Kasumi-1 (cell line): ENCODE measurements at places on chromosomes 16 and 17.

GRCh38 chr16:85767531-85767930 lies 16.6 kb upstream of the C16orf74 start:
- no peak for DNase-seq

GRCh38 chr16:27024010-27024409 lies 42.7 kb upstream of the C16orf82 start:
- DNase-seq: no peak

GRCh38 chr17:75941442-75941819 lies 589 bp upstream of the FBF1 start:
- no peak for DNase-seq

DNA sequence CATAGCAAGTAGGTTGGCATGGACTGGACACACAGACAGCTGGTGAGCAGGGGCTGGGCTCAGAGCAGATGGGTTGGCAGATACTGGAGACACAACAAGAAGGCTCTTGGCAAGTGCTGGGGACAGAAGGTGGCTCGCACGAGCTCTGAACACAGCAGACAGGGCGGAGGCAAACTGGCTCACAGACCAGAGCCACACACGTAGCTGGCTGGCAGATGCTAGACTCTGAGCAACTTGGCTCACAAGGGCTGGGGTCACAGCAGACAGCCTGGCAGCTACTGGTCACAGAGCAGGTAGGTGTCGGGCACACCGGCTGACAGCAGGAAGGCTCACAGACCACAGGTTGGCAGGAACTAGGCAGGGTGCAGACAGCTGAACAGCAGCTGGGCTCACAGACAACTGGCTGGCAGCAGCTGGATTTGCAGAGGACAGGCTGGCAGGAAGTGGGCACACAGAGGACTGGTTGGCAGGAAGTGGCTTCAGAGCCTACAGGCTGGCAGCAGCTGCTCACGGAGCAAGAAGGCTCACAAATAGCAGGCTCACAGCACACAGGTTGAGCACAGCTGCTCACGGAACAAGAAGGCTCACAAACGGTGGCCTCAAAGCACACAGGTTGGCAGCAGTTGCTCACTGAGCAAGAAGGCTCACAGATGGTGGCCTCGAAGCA lies 725 bp downstream of the KRTAP16-1 start:
- peak; percentile 11 for DNase-seq

GRCh38 chr17:42342242-42343008 lies 45.8 kb downstream of the STAT3 start:
- DNase-seq: peak; percentile 62

GRCh38 chr17:48724251-48725003 lies 1.4 kb downstream of the PRAC2 start:
- DNase-seq: peak; percentile 85

DNA sequence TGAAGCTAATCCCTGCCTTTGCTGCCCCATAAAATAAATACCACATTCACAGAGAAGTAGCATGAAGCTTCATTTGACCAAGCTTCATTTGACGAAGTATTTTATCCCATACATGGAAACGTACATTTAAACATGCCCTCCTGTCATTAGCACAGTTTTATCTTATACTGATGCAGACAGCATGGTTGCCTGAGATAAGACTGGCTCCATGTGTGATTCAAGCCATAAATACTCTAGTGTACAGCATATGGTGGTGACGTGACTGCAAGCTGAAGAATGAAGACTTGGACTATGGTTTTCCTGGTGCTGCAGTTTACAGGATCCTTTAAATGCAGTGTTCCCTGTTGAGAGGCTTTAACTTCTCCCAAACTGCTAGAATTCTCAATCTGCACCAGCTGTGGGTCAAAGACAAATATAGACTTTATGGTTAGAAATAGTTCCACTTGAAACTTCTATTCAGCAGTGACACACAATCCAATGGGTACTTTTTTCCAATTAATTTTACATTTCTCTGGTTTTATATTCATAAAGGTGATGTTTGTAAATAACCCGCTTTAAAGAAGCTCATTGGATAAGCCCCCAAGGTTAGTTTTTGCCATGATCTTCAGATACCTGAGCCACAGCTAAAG lies 64.9 kb downstream of the CYB561 start:
- DNase-seq: no peak

DNA sequence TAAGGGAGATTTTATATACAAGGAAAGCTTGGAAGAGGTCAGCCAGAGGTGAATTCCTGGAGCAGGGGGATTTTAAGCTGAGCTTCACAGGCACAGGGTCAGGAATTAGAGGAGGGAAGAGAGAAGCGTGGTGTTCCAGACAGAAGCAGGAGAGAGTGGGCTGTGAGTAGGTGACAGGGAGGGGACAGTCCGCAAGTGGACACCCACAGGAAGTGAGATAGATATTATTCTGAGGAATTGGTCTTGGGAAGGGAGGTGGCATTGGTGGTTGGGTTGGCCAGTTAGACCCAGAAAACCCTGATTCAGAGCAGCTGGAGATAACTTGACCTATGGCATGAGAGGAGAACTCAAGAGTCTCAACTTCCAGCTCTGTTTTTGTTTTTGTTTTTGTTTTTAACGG lies 14.7 kb downstream of the PHB1 start:
- no peak for DNase-seq

DNA sequence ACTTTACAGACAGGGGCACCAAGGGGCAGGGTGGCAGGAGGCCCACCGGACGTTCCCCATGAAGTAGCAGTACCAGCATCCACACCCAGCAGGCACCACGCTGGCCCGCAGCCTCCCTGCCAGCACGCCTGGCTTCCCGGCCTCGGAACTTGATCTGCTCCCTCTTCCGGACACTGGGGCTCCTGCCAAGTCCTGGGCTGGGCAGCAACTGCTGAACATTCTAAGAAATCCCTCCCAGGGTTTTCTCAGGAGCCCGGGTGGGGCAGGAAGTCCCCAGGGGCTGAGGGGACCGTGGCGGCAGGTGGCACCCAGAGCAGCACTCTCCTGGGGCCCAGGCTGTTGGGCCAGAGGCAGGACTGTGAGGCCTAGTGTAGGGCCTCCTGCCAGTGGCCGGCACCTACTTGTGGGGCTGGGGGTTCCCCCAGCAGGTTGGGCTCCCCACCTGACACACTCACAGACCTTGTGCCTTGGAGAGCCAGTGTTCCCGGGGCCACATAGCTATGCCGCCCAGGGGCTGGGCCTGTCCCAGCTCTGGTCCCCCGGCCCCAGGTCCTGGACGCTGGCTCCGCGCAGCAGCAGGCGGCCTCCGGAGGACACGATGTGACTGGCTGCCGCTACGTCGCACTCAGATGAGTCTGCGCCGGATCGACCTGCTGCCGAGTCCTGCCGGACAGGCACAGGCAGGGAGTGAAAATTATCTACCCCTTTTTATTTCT lies 86.2 kb upstream of the CBX4 start:
- DNase-seq: no peak

DNA sequence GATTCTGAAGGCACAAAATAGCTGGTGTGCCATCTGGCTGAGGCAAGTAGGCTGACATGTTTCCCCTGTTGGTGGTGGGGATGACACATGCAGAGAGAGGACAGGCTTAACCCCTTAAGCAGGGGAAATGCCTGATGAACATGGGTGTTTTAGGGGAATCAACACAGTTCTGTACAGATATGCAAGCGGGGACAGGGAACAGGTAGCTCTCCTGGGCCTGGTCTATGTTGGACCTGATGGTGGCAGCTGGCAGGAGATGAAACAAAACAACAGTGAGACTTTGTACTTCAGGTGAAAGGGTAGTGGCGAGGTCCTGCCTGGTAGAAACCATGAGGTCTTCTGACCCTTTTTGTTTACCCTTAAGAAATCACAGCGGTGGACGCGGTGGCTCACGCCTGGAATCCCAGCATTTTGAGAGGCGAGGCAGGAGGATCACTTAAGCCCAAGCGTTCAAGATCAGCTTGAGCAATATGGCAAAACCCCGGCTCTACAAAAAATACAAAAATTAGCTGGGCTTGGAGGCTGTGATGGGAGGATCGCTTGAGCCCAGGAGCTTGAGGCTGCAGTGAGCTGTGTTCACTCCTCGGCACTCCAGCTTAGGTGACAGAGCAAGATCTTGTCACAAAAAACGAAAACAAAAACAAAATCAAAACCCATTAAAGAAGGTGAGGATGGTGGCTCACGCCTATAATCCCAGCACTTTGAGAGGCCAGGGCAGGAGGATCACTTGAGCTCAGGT lies 10.5 kb downstream of the OR1F1 start:
- no peak for DNase-seq

GRCh38 chr17:15446036-15446435 lies 21.4 kb downstream of the CDRT4 start:
- DNase-seq: no peak

GRCh38 chr17:43316522-43317142 lies 82.2 kb upstream of the ARL4D start:
- no peak for DNase-seq

GRCh38 chr16:72025404-72026114 lies 17.0 kb downstream of the DHODH start:
- DNase-seq: no peak

GRCh38 chr16:88200896-88201185 lies 181.9 kb upstream of the ZNF469 start:
- no peak for DNase-seq

GRCh38 chr16:89442990-89443726 lies 47.2 kb downstream of the ANKRD11 start:
- no peak for DNase-seq

DNA sequence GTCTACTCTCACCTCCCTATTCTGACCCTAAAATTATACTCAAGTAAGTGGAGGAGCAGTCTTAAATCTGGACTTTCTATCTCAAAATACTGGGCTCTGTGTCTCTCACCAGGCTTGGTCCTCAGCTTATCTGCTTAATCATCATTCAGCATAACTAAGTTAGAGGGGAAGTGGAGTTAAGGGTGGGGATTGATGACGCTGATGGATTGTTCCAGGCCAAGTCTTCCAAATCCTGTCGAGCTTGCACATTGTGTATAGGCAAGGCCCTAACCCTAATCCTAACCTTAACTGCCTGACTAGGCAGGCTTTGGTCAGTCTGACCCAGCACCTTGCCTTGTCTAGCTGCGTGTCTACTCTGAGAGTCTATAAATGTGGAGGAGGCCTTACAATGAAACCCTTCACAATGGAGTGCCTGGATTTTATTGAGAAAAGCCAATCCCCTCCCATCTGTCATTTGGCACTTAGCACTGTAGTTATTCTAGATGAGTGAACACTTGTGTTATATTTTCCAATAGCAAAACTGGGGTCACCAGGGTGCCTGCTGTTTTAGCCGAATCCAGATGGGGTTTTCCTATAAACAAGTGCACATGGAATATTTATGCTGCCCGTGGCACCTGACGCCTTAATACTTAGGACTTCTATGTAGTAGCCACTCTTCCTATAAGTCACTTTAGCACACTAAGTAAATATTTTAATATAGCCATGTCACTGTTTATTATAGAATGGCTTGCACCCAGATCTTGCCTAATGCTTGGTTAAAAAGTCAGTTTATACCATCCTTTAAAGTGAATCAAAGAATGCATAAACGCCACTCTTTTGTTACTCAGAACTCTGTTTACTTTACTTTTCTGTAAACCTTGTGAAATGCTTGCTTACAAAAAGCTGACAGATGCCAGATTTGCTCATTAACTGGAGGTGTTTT lies 193.2 kb upstream of the MYOCD start:
- DNase-seq: no peak

DNA sequence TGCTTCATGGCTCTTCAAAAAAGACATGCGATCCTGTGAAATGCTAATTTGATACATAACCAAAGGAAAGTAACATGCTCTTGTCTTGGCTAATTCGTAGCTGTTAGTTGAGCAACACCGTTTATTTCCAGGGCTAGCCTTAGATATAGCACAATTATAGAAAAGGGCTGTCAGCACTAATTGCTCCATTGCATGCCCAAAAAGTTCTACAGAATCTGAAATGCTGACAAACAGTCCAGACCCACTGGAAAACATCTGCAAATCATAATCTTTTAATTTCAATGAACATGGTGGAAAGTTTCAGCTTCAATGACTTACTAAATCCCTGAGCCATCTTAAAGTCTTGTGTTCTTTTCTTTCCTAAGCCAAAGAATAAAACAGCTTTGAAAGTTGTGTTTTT lies 42.9 kb upstream of the NUDT7 start:
- DNase-seq: peak; percentile 22
